ENCODE measurements at places on chromosomes 2 and 18. TPM values are rescaled to one million over a fixed set of nuclear protein-coding genes. Genes with fewer than 3 reads are reported as not detected.

DNA sequence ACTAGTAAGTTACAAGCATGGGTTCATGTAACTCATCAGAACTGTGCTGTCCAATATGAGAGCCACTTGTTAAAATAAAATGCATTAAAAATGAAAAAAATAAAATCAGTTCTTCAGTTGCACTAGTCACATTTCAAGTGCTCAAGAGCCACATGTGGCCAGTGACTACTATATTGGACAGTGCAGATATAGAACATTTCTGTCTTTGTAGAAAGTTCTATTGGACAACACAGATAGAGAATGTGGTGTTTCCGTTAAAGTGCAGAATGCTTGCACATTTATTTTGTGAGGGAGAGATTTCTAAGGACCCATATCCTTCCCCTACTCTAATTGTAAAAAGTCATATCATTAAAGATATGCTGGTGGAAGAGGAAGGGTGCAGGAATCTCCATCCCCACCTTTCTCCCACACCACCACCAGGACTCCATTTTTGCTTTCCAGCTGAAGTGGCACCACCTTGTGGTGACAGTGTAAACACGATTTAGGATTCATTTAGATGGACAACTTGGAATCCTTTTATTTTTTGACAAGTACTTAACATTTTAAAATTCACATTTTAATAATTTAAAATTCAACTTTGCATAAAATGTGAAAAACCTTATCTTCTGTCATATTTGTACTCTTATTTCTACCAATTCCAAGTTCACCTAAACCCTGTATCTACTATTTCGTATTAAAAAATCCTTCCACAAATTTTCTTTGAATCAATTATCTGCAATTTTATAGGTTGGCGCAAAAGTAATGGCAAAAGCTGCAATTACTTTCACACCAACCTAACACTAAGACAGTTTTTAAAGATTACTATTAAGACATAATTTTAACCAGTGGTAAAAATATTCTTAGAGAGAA lies 9.4 kb upstream of the CD302 start:
- H3K4me3 ChIP-seq, result no peak overlapping the region
- no peak overlapping the region for H3K27ac ChIP-seq
- DNase-seq, result peak; percentile 75
- no peaks in the 10 kb centered on the region for H3K36me3 ChIP-seq
- H3K27me3 ChIP-seq, result peaks cover 4% of the 10 kb centered on the region

GRCh38 chr18:75131381-75132000 lies 77.4 kb downstream of the PTGR3 start:
- DNase-seq, result no peak
- H3K4me3 ChIP-seq, result no peak overlapping the region
- H3K4me1 ChIP-seq, result no peaks in the 10 kb centered on the region

GRCh38 chr2:69715964-69716363 lies 26.0 kb upstream of the ANXA4 start:
- DNase-seq, result no peak
- no peaks in the 10 kb centered on the region for H3K27me3 ChIP-seq
- H3K4me3 ChIP-seq, result no peak overlapping the region
- H3K4me1 ChIP-seq, result peaks cover 8% of the 10 kb centered on the region
- no peaks in the 10 kb centered on the region for H3K36me3 ChIP-seq

GRCh38 chr18:50427896-50428295 lies 53.0 kb downstream of the SKA1 start:
- no peak for DNase-seq
- no peaks in the 10 kb centered on the region for H3K36me3 ChIP-seq
- peaks cover 15% of the 10 kb centered on the region for H3K4me1 ChIP-seq
- no peak overlapping the region for H3K4me3 ChIP-seq

DNA sequence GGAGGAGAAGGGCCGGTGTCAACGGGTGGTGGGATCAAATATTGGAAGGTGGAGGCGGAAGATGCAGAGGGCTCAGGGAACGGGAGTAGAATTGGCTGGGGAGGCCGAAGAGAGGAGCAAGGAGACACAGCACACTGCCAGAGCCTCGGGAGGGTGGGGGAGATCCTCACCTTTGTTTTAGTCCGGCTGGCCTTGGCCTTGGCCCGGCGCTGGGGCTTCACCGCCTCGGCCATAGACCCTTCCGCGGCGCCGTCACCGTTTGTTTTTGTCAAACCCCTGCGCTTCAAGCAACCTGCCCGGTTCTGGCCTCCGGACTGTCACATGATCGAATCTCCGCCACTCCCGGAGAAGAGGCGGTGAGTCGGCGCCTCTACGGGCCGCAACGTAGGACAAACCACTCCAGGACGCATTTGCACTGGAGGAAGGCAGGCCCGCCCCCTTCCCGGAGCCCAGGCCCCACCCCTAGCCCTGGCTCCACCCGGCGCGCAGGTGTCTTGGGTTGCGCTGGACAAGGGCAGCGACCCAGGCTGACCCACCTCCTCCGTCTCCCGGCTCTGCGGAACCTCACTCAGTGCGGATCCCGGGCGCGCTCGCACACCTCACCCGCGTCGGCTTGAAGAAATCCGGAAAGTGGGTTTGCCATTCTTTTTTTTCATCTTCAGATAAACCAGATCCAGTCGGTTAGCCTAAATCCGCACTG lies at the start of gene EPG5:
Gene EPG5, minus strand, starts transcription at position 323 of the 700 bp plus-strand sequence. Its CDS starts 90 bp downstream, at position 233.
- H3K4me3 ChIP-seq, result peak within 1 kb of the TSS; percentile 66
- peak; percentile 94 for DNase-seq
- H3K36me3 ChIP-seq, result peaks cover 7% of the 10 kb centered on the region
- peak within 1 kb of the TSS; percentile 72 for H3K27ac ChIP-seq
- H3K4me1 ChIP-seq, result peaks cover 4% of the 10 kb centered on the region
- no peaks in the 10 kb centered on the region for H3K27me3 ChIP-seq

DNA sequence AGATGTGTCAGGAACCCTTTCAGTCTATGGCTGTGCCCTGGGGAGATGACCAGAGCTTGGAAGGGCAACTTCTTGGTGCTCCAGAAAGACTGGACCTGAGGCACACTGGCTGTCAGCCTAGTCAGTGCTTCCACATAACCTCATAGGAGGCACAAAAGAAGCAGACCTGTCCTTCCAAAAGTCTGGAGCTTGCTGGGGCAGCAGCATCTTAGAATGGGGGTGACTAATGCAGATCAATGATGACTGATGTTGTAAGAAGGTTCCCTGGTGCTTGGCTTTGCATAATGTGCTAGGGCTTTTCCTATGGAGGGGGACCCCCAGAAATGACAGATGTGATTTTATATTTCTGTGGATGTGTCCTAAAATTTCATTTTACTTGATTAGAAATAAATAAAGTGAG lies 255.7 kb upstream of the THUMPD2 start:
- H3K4me1 ChIP-seq, result no peaks in the 10 kb centered on the region
- no peak overlapping the region for H3K27ac ChIP-seq
- H3K4me3 ChIP-seq, result no peak overlapping the region
- H3K27me3 ChIP-seq, result no peaks in the 10 kb centered on the region
- H3K36me3 ChIP-seq, result no peaks in the 10 kb centered on the region
- DNase-seq, result no peak

GRCh38 chr2:9191041-9191481 lies 15.6 kb upstream of the ASAP2 start:
- H3K27me3 ChIP-seq, result peaks cover 9% of the 10 kb centered on the region
- no peak overlapping the region for H3K27ac ChIP-seq
- H3K4me1 ChIP-seq, result peaks cover 4% of the 10 kb centered on the region
- H3K4me3 ChIP-seq, result no peak overlapping the region
- H3K36me3 ChIP-seq, result no peaks in the 10 kb centered on the region
- no peak for DNase-seq

GRCh38 chr2:239266779-239267287 lies 134.0 kb downstream of the HDAC4 start:
- H3K4me1 ChIP-seq, result peaks cover 22% of the 10 kb centered on the region
- peaks cover 2% of the 10 kb centered on the region for H3K36me3 ChIP-seq
- H3K27ac ChIP-seq, result peak overlapping the region; percentile 77
- DNase-seq, result no peak

DNA sequence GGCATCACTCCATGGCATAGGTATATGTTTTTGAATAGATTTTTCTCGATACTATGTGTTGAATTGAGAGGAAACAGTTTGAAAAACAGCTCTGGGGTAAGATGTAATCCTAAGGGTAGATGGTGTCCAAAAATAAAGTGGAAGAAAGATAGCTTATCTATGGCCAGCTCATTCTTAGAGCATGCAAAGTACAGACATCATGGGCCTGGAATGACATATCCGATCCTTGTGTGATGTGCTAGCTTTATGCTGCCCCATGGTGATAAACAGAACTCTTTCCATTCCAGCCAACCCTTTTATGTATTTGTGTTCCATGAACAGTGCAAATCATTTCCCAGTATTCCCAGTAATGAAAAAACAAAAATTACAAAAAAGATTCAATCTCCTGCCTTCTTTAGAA lies 390.2 kb upstream of the NXPH2 start:
- no peaks in the 10 kb centered on the region for H3K36me3 ChIP-seq
- H3K4me1 ChIP-seq, result no peaks in the 10 kb centered on the region
- H3K4me3 ChIP-seq, result no peak overlapping the region
- no peak overlapping the region for H3K27ac ChIP-seq
- no peak for DNase-seq
- no peaks in the 10 kb centered on the region for H3K27me3 ChIP-seq

DNA sequence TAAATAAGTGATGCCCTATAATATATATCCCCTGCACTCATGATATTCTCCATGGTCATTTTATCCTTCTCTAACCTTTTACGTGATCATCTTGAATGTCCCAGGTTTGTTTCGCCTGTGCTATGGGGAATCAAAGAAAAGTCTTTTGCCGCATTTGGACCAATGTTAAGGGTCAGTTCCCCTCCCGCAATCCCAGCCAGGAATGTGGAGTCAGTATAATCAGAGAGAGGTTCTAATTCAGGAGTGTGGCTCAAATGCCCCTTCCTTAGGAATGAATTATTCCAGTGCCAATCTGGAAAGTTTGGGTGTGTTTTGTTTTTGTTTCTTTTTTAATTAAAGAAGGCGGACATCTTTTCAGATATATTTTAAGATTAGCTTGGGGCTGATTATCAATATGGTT lies 41.8 kb downstream of the PMS1 start:
- no peak overlapping the region for H3K4me3 ChIP-seq
- 0 out of 3 replicates have a peak, but pooled peaks cover 5% of the 10 kb centered on the region for H3K36me3 ChIP-seq
- no peak for DNase-seq
- no peak overlapping the region for H3K27ac ChIP-seq
- no peaks in the 10 kb centered on the region for H3K4me1 ChIP-seq
- no peaks in the 10 kb centered on the region for H3K27me3 ChIP-seq

The SPATA3 gene
- total RNA-seq, result not detected

The RGPD4 gene
- not detected for total RNA-seq

The C1QL2 gene
- total RNA-seq, result not detected

DNA sequence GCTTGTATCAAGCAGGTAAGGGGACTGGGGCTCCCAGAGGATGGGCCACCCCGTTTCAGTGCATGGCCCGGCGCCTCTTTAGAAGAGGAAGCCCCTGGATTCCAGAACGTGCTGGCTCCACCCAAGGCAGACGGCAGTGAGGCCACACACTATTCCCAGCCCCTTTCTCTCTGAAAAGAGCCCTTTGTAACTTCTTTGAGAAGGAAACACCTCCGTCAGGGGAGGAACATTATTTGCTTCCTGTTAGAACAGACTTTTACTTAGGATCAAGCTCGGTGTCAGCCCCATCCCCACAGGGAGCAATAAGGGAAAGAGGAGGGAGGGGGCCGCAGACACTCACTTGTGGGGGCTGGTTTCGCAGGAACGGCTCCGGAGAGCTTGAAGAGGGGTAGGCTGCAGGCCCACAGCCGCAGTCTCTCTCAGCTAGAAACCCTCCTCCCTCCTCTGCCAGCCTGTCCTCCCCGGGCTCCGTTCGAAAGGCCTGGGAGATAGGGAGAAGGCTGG lies 49.6 kb upstream of the RMDN2 start:
- no peaks in the 10 kb centered on the region for H3K4me1 ChIP-seq
- H3K4me3 ChIP-seq, result no peak overlapping the region
- no peak overlapping the region for H3K27ac ChIP-seq
- H3K27me3 ChIP-seq, result peaks cover 24% of the 10 kb centered on the region
- no peak for DNase-seq

The POMC gene
- not detected for total RNA-seq

- no peaks in the 10 kb centered on the region for H3K27me3 ChIP-seq
- H3K36me3 ChIP-seq, result no peaks in the 10 kb centered on the region
- H3K4me3 ChIP-seq, result no peak overlapping the region
Measured at GRCh38 chr2:57450170-57450569, 596.4 kb upstream of the VRK2 start.

DNA sequence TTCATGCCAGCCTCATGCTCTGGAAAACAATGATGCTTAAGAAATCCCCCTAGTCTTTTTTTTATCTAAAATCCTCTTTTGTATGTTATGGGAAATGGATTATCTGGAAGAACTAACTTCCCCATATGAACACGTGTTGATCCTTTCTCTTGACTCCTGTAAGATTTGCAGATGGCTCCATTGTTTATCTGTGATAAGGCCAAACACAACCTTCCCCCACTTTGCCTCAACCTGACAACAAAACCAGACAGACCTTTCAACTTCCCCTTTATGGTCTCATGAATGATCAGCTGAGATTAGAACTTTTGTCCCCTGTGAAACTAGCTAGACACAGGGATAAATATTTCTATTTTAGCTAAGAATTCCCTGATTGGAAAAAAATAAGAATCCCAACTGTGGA lies 828.0 kb upstream of the CDH2 start:
- no peaks in the 10 kb centered on the region for H3K27me3 ChIP-seq
- H3K36me3 ChIP-seq, result no peaks in the 10 kb centered on the region
- H3K4me3 ChIP-seq, result no peak overlapping the region
- H3K27ac ChIP-seq, result no peak overlapping the region
- DNase-seq, result no peak

DNA sequence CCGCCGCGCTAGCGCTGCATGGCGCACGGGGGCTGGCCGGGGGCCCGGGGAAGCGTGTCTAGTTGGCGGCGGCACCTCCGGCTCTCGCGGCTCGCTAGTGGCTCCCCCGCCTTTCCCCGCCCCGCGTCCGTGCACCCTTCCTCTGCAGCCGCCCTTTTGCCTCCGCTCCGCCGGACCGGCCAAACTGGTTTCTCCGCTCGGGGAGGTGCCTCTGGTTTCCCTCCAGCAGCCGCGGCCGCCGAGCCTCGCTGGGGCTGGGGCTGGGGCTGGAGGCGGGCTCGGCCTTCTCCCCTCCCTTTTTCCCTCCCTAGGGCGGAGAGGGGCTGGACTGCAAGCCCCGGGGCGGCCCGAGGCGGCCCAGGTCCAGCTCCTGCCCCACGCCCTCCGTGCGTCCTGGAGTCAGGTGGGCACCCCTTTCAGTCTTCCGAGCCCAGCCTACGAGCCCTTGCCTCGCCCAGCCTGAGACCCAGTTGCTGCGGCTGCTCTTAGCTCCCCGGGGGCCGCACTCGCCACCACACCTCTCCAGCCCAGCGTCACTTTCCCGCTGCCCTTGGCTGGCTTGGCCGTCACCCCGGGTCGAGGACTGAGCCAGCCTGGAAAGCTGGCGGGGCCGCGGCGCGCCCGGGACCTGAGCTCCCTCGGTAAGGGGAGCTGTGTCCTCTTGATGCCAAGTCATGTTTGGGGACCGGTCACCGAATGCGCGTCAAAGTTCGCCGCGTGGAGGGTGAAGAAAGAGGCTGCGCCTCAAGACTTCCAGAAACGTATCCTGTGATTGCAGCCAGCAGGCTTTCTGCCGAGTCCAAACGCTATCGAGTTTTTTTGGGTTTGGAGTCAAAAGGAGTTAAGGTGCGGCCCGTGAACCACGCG lies at the start of gene ATP8B1:
Gene ATP8B1, minus strand, starts transcription at position 213 of the 867 bp plus-strand sequence. CDS start 71,508 bp downstream, outside the sequence.
- no peaks in the 10 kb centered on the region for H3K36me3 ChIP-seq
- peak; percentile 11 for DNase-seq

- no peaks in the 10 kb centered on the region for H3K36me3 ChIP-seq
- no peaks in the 10 kb centered on the region for H3K4me1 ChIP-seq
- no peak for DNase-seq
- H3K27me3 ChIP-seq, result no peaks in the 10 kb centered on the region
- no peak overlapping the region for H3K4me3 ChIP-seq
Measured at GRCh38 chr18:28161608-28162599, 15.0 kb downstream of the CDH2 start.

The EML6 gene
- total RNA-seq, result 0.49 TPM

The ALPI gene
- total RNA-seq, result not detected
